Frontal cortex (tissue), 4 donors: ENCODE measurements at places on chromosomes 5 and 9.
A peak's percentile ranks its signal among the peaks of the same experiment; 100 is the strongest.

- no peak for DNase-seq
Observed at GRCh38 chr9:88710449-88710848, 175.5 kb downstream of the NXNL2 start.

GRCh38 chr9:130196643-130197042, 24.4 kb downstream of the NCS1 start:
- no peak for DNase-seq

GRCh38 chr5:99936911-99937310, 598.3 kb upstream of the FAM174A start:
- DNase-seq = no peak

GRCh38 chr5:149280802-149281201, 9.1 kb downstream of the AFAP1L1 start:
- no peak for DNase-seq

GRCh38 chr9:18075253-18075952, 398.6 kb upstream of the ADAMTSL1 start:
- no peak for DNase-seq

- DNase-seq = no peak
Observed at GRCh38 chr9:135400496-135400895, 79.1 kb upstream of the PPP1R26 start.

- DNase-seq = no peak
Observed at GRCh38 chr9:138009016-138009802, 131.6 kb downstream of the CACNA1B start.

DNA sequence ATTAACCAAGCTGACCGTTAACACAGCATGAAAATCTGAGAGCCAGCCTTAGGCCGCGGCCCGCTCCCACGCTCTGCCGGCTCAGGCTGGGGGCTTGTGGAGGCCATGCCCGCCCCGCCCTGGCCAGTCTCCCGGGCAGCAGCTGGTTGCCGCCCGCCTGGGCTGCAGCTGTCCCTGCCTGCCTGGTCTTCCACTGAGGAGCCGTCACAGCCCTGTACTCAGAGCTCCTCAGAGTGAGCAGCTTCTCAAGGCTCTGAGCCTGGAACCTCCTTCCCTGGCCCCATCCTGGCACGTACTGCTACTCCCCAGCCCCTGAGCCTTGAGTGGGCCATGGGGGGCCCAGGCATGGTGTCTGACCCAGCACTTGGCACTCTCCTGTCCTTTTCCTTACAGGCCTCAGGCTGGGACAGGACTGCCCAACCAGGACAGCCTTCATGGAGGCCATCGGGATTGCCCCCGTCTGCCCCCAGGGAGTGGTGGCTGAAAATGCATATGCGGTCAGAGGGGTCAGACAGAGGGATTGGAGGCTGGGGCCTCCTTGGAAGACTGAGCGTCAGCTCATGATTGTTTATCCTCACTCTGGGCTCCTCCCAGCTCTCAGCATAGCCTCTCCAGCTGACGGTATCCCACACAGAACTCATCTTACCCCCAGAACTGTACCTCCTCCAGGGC, 11.9 kb downstream of the FGFR4 start:
- DNase-seq = peak; percentile 59

- DNase-seq = no peak
Observed at GRCh38 chr5:101435768-101436167, 532.7 kb upstream of the ST8SIA4 start.

DNA sequence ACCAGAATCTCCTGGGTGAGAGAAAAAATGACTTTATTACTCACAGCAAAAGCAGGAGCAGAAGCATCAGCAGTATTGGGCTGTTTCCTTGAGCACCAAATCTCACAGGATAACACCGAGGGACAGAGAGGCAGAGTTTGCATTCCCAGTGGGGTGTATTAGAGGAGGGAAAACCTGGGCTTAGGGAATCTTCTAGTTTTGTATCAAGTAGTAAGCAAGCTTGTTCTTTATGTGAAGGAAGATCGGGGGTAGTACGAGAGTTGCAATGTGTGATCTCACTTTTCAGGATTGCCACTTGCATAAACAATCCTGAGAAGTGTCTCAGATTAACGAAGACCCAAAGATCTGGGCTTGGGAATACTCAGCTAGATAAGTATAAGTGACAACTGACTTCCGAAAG, 1163.0 kb downstream of the TAF11L14 start:
- DNase-seq = no peak

- DNase-seq = no peak
Observed at GRCh38 chr5:88765798-88766197, 117.2 kb downstream of the MEF2C start.

DNA sequence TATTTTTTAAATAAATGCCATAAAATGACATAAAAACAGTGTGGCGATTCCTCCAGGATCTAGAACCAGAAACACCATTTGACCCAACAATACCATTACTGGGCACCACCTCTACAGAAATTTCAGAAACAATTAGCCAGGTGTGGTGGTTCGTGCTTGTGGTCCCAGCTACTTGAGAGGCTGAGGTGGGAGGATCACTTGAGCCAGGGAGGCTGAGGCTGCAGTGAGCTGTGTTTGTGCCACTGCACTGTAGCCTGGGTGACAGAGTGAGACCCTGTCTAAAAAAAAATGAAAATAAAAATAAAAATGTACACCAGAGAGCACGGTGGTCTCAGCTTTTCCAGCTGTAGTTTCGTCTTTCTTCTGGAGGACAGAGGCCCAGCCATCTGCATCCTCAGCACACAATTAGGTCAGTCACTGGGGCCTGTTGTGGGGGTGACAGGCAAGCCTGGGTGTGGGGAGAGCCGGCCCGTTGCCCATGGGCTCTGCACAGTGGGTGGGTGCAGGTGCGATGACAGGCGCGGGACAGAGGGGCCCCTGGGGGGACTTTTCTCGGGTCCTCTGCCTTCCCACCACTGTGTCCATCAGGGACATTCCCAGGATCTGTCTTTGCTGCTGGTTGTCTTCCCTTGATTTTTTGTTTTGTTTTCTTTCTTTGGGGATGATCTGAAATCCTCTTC, 9.8 kb downstream of the COL5A1 start:
- no peak for DNase-seq

GRCh38 chr5:8553364-8553763, 684.4 kb downstream of the MTRR start:
- DNase-seq = no peak

DNA sequence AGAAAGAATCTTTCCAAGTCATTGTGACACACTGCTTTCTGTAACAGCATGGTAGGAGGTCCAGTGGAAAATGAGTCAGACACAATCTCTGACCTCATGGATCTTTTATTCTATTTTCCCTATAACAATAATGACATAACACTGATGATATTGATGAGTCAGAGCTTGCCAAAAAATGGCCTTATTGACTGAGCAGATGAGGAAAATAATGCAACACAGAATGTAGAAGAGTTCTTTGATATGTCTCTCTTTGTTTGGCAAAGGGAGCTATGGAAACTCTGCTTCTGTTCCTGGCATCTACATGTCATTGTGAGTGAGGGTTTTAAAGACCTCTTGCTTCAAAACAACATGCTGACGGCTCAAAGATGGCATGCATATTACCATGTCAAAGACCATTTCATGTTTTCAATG, 443.1 kb upstream of the ZNF608 start:
- DNase-seq = no peak

DNA sequence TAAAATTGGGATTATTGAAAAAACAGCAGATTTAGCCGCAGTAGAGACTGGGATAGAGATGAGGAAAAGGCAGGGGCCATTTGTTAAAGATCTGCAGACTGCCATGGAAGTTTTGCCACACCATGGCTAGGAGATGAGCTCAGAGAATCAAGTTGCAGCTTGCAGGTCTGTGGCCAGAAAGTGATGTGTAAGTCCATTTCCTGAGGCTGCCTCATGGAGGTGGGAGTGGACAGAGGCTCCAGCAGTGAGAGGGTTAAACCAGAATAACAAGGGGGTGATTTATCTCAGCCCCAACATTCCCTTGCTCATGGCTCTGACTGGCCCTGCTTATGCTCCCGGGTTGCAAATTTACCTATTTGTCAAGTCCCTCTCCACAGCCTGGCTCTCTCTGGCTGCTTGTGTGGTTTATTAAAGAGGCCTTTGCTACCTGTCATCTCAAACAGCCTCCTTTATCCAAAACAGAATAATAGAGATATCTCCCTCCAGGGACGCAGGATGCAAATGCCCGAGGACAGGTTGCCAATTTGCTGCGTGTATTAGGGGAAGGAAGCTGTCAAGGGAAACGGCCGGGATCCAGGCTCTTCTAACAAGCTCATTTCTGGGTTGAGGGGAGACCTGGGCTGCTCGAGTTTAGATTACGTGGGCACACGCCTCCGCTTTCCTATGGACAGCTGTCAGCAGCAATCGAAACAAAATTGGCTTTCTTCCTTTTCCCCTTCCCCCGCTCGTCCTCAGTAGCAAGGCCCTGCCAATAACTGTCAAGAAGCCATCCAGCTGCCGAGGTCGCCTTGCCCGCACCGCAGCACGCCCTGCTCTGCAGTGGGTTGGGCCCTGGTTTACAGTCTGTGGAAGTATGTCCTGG, 72.8 kb upstream of the PITX1 start:
- DNase-seq = no peak

GRCh38 chr9:93451849-93452709, 594 bp downstream of the FAM120A start:
- DNase-seq = peak; percentile 32

GRCh38 chr5:132022737-132023136, 11.3 kb upstream of the ACSL6 start:
- no peak for DNase-seq

- DNase-seq = no peak
Observed at GRCh38 chr5:178403956-178404600, 171.5 kb upstream of the PHYKPL start.

- no peak for DNase-seq
Observed at GRCh38 chr5:130287438-130287837, 383.2 kb downstream of the CHSY3 start.

DNA sequence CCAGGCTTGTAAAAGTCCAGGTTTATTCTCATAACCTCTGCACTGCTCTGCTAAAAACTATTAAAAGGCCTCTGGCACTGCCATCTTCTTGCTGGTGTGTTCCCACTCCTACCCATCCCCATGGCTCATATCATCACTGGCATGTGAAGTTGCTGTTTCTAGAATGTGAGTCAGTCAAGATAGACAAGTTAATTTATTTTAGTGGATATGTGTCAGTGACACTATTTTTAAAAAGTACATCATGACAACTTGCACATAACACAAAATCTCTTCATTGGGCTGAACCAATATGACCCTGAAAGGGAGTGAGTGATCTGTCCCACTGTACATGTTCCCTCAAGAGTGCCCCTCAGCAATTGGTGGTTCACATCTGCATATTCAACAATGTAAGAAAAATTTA, 299.7 kb downstream of the NFIB start:
- no peak for DNase-seq

DNA sequence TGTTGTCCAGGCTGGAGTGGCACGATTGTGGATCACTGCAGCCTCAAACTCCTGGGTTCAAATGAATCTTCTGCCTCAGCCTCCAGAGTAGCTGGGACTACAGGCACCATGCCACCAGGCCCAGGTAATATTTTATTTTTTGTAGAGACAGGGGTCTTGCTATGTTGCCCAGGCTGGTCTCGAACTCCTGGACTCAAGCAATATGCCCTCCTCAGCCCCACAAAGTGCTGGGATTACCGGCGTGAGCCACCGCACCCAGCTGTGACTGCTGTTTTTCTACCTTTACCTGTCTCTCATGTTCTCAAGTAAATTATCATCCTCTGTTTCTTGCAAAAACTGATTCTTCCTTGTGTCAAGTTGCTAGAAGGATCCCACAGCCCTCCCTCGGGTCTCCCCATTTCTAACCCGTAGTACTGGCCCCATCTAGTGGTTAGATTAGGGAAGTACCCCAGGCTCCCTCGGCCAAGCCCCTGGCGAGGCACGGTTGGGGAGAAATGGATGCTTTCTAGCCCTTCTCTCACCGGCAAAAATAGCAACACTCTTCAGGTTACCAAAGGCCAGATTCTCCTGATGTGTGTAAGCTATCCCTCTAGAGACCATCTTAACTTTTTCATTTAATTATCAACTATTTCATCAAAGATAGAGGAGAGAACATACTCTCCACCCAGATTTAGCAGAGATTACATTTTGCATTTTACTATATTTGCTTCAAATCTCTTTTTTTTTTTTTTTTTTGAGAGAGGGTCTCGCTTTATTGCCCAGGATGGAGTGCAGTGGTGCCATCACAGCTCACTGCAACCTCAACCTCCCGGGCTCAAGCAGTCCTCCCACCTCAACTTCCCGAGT, 19.2 kb upstream of the TOR1B start:
- DNase-seq = peak; percentile 59

- no peak for DNase-seq
Observed at GRCh38 chr9:97633859-97634490, 354 bp downstream of the NCBP1 start.

- DNase-seq = no peak
Observed at GRCh38 chr9:108671176-108671575, 184.6 kb downstream of the ACTL7B start.

- DNase-seq = no peak
Observed at GRCh38 chr5:131193106-131193505, 22.4 kb downstream of the LYRM7 start.

DNA sequence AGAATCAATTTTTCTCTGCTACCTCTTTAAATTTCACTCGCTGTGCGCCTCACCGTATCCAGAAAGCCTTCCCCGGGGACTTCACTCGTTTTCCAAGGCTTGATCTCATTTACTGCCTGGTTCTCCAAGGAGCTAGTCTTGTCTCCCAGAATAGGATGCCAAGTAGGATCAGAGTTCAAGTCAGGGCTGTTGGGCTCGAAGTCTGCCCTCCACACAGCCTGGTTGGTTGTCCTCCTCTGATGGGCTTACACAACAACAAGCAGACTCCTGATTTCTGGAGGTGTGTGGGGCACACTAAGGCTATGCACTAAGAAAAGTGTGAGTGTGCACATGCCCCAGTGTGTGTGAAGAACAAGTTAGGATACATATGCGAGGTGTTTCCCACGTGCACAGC, 14.0 kb upstream of the TNIP1 start:
- DNase-seq = no peak

DNA sequence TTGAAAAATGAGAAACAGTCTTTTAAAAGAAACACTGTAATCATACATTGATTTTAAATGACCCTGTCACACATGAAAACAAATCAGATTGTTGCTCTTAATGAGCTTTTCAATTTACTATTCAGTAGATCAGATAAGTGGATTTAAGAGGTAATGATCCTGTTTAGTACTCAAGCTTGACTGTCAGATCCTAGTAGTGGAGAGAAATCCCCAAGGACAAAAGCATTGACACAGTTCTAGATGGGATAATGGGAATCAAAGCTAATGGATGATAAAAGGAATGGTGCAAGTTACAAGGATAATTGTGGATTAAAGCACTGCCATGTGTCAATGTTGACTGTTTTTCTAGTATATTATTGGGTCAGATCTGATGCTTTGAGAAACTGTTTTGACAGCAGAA, 142.3 kb upstream of the TLX3 start:
- no peak for DNase-seq

- no peak for DNase-seq
Observed at GRCh38 chr9:27365707-27366376, 68.9 kb upstream of the EQTN start.

DNA sequence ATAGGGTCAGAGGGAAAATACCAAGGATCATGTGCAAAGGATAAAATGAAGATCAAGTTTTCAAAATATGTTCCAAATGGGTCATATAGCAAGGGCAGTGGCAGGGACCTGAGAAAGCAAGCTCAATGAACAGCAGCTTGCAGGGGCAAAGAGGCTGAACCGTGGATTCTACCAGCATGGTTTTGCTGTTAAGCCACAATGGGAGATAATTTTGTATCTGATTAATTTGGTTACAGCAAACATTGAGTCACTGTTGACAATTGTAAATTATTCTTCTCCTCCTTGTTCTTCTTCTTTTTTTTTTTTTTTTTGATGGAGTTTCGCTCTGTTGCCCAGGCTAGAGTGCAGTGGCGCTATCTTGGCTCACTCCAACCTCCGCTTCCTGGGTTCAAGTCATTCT, 18.4 kb upstream of the ERAP2 start:
- no peak for DNase-seq
